Stimulated activated CD8-positive, alpha-beta memory T cell treated with anti-CD3 and anti-CD28 coated beads, Interleukin-15, amount 100 ng/mL, for 24 hours (primary cell): ENCODE measurements at places on chromosomes 2 and 18.

DNA sequence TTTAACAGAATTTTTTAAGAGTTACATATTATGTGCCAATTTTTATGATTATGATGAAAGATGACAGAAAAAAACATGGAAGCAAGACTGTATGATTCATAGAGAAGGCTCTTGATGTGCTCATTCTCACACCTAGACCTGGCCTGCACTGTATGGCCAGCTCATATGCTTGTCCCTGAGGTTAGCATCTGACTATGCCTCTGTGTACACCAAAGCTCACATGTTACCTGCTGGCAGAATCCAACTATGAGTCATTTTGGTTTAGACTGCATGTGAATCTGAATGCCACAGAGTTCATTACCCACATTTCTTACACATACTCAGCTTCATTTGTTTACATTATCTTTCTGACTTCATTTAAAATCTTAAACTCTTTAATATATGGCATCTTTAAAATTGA lies 139.0 kb downstream of the DSC3 start:
- DNase-seq = no peak

DNA sequence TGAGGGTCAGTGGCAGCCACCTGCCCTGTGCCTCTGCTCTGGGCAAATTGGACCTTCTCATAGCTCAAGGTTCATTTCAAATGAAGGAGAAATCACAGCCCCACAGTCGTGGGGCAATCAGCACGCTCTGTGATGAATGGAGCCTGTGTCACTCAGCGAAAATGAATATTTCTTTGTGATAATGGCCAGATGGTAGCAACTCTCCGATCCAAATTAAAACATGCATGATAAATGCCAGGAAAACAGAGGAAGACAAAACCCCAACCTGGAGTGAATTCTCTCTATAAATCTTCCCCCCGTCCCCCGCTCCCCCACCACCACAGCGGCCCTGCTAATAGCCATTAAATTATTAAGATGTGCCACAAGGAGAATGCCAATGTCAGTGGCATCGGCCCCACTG lies 258.4 kb downstream of the CELF4 start:
- no peak for DNase-seq

GRCh38 chr2:55420871-55421270 lies 1.2 kb upstream of the CCDC88A start:
- DNase-seq = no peak

DNA sequence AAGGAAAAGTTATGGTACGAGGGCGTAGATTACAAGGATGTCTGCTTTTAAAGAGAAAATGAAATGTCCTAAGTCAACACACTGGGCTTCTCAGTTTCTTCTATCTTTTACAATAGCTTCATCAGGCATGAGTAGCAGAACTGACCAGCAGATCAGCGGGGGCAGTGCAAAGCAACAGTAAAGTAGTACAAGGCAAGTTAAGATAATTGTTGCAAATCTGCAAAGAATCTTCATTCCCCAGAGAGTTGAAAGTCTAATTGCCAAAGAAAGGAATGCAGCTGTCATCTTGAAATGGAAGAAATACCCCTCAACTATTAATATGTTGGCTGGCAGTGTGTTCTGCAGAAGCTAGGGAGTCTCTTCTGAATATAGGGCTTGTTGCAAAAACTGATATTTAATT lies 60.2 kb upstream of the SLC39A10 start:
- no peak for DNase-seq
